ENCODE measurements at places on chromosomes 12 and 14.
A peak's percentile ranks its signal among the peaks of the same experiment; 100 is the strongest.

DNA sequence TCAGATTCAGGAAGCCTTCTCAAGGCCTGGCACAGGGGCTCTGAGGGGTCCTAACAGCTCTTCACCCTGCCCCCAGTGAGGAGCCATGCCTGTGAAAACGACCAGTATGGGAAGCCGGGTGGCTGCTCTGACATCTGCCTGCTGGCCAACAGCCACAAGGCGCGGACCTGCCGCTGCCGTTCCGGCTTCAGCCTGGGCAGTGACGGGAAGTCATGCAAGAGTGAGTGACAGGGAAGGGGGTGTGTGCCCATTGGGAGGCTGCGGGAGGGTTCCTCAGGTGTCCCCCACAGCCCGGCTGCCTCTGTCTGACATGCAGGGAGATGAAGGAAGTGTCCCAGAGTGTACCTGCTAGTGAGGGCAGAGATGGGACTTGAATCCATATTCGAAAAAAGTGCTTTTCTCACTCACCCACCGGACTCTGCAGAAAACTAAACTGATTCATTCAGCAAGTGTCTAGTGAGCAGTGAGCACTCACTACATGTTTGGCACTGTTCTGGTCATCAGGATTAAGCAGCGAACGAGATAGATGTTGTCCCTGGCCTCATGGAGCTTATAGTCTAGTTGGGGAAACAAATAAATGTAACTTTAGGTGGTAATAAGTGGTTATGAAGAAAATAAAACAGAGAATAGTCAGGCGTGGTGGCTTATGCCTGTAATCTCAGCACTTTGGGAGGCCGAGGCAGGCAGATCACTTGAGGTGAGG lies 9.4 kb upstream of the LRP1-AS start:
- no peak for DNase-seq

GRCh38 chr14:96001866-96002497 lies 37.2 kb upstream of the C14orf132 start:
- peak; percentile 10 for DNase-seq

- DNase-seq: no peak
These were observed 23.9 kb downstream of the SERPINA10 start for GRCh38 chr14:94269156-94269555.

DNA sequence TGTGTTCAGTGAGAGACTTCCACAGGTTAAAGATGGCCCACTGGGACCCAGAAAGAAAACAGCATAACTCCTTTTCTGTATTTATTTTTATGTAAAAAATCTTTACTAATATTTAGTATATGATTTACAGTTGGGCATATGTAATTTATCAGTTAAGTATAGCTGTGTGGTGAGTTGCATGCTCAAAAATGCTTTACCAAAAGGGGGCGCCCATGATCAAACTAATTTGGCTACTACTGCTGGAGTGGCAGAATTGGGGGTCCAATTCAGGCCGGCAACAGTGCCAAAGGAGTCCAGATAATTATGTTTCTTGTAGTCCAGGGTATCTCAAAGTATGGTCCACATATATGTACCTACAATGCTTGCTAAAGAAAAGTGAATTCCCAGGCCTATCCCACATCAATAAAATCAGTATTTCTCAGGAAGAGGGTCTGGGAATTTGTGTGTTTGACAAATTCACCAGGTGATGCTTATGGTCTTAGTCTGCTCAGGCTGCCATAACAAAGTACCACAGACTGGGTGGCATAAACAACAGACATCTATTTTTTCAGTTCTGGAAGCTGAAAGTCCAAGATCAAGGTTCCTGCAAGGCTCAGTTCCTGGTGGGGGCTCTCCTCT lies 152.0 kb downstream of the KTN1 start:
- peak; percentile 53 for DNase-seq

GRCh38 chr14:105168496-105168978 lies at the start of gene JAG2:
TSS of gene JAG2 (minus strand) at chr14:105168776. CDS start at chr14:105168420, 356 bp downstream.
- peak; percentile 54 for DNase-seq

- DNase-seq: no peak
These were observed 19.5 kb downstream of the FIGNL2 start for GRCh38 chr12:51829011-51829481.

- no peak for DNase-seq
These were observed 1217.4 kb upstream of the FLRT2 start for GRCh38 chr14:84312551-84312950.

DNA sequence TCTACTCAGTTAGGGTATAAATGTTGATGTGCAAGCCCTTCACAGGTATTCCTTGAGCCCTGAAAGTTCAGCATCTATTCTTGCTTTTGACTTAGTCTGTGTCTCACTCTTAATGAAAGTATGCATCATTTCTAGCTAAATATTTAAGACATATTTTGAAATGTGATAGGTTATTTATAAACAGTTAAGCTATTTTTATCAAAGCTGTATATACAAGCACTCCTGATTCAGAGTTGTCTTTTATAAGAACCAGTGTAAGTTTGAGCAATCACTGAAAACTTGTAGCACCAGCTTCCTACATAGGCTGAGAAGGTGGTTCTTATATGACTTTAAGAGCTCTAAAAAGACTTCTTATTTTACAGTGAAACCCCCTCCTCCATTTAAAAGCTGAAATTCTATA lies 98.6 kb downstream of the MYF5 start:
- DNase-seq: no peak

GRCh38 chr12:107544937-107545336 lies 140.7 kb upstream of the PWP1 start:
- DNase-seq: no peak

DNA sequence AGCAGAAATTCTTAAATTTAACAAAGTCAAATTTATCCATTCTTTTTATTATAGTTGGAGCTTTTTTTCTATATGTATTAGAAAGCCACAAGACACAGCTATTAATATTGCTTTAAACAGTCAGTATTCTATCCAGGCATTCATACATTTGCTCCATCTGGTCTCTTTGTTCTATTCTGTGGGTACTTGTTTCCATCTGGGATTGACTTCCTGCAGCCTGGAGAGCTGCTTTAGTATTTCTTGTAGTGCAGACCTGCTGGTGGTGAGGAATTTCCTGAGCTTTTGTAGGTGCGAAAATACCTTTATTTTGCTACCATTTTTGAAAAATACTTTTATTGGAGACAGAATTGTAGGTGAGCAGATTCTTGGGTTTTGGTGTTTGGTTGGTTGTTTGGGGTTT lies 29.0 kb downstream of the CCDC60 start:
- DNase-seq: no peak

GRCh38 chr14:51431033-51431709 lies 191.1 kb downstream of the TMX1 start:
- DNase-seq: no peak

GRCh38 chr12:107480836-107481608 lies 204.6 kb upstream of the PWP1 start:
- DNase-seq: no peak

GRCh38 chr12:65668981-65669695 lies 155.1 kb upstream of the HMGA2 start:
- no peak for DNase-seq

GRCh38 chr14:77122526-77123125 lies 19.0 kb downstream of the ZDHHC22 start:
- DNase-seq: no peak

- no peak for DNase-seq
These were observed 81.6 kb downstream of the ADGRD1 start for GRCh38 chr12:131035245-131035681.

- no peak for DNase-seq
These were observed 136.3 kb downstream of the SOX5 start for GRCh38 chr12:23813206-23813605.
